ENCODE measurements at places on chromosomes 2 and 18.
A peak's percentile ranks its signal among the peaks of the same experiment; 100 is the strongest.

- DNase-seq: no peak
Measured at GRCh38 chr2:64698668-64699444, 45.1 kb upstream of the SERTAD2 start.

DNA sequence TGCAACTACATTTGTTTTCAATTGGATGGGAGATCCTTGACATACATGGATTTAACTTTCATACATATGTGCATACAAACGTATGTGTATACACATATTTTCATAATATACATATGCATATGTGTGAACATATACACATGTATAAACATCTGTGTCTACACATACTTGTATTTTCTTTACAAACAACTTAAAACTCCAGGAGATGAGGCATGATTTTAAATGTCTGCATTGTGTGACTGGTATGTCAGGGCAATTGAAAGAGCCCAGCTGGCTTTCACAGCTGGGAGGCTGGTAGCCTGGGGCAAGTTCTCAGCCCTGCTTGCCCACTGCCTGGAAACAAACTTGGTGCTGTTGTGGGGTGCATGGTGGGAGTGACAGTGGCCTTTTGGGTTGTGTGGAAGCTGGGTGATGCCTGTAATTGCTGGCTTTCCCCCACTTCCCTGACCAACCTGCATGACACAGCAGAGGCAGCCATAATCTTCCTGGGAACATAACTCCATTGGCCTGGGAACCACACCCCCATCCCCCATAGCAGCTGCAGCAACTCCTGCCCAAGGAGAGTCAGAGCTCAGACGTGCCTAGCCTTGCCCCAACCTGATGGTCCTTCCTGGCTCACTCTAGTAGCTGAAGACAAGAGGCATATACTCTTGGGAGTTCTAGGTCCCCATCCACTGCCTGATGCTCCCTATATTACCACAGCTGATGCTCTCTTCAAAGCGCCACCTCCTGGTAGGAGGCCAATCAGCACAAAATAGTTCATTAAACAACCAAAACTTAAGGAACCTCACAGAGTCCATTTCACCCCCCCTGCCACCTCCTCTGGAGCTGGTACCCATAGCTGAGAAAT, 158.3 kb downstream of the CERS6 start:
- DNase-seq: no peak

GRCh38 chr18:45860492-45860891, 35.0 kb downstream of the SIGLEC15 start:
- DNase-seq: no peak

DNA sequence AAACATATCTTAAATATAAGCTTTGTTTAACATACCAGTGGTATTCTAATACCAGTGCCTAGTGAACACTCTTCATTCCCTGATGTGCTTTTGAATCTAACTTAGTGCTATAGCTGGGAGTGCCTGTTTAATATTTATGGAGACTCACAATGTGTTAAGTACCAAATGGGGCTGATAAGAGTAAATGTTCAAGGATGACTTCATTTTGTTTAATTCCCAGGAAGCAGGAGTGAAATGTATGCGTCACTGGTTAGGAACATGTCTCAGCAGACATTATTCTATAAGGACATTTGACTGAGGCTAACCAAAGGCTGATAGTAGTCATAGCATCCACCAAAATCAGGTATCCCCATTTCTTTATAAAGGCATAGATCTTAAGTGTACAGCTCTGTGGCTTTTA, 31.7 kb upstream of the LINC00305 start:
- no peak for DNase-seq

GRCh38 chr2:163736433-163737189, 803 bp upstream of the FIGN start:
- DNase-seq: no peak

DNA sequence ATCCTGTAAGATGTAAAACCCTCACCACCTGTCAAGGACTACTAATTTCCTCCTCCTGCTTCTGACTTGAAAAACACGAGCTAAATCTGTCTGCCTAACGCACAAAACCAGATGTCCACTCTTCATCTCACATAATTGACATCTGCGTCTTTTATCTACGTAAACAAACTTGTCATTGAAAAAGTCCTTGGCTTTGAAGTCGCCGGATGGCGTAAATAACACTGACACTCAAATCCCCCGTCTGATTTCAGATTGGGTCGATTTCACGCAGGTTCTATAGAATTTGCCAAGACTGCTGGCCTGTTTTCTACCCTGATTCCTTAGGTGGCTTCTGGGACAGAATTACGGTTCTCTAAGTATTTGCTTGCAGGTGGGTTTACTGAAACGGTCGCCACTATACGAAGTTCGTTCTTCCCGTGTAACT, 539 bp upstream of the MOB4 start:
- no peak for DNase-seq

DNA sequence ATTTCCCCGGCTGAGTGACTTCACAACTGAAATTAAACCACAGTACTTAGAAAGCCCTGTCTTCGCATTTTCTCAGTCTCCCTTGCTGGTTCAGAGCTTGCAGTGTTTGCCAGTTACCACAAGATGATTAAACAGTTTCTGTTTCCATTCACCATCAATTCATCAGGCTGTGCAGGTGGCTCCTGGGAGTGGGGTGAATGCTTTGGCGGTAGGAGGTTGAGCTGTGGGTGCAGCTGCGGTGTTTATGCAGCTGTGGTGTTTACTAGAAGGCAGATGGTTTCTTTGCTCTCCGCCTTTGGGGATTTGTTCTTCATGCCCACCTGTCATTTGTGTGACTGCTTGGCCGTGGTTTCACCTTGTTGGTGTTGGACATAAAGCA, 16.1 kb downstream of the ACOXL start:
- peak; percentile 15 for DNase-seq

DNA sequence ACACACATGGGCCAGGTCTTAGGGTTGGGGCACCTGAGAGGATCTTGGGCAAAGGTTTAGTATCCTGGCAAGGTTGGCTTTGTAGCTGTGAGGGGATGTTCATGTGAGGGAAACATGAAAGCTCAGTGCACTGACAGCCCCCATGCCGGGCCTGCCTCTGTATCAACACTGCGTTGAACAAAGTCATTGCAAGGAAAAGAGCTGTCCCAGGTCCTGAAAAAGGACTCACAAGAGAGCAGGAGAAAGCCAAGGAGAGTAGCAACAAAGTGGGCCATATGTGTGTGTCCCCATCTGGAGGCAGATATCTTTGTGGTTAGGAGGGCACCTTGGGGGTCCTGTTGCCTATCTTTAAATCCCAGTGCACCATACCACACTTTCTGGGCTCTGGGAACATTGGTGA, 237.8 kb upstream of the THSD7B start:
- DNase-seq: no peak

- DNase-seq: no peak
Measured at GRCh38 chr2:162433491-162433890, 89.6 kb downstream of the GCA start.

DNA sequence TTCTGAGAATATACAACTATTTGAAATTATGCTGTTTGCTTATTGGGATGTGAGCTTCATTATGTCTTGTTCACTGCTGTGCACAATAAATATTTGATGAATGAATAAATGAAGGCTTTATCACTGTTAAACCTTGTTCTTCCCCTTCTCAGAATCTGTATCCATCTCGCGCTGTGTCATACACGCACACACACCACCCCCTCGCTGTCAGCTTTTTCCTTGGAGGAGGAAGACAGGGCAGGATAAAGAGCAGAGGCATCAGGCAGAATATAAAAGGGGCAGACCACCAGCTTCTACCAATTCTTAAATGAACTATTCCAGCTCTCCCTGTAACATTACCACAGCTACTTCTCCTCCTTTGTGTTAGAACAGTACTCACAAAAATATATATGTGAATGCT, 75.0 kb downstream of the CD226 start:
- DNase-seq: no peak

GRCh38 chr2:217437290-217437870, 565.4 kb downstream of the TNS1 start:
- DNase-seq: no peak

DNA sequence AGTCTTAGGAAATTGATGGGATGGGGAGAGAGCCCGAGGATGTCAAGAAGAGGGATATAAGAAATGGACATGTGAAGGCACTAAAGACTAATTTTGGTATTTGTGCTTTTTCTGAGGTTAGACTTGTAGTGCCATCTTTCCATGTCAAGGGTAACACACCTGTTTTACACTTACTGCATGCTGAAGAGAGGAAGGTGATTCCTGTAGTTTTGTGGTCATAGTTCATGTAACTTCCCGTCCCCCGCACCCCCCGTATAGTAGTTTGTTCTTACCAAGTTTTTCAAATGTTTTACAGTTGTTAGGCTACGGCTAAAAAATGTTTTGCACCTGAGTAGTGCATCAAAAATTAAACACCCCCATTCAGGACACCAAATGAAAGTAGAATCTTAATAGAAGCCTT, 73.8 kb downstream of the CLIP4 start:
- DNase-seq: no peak

DNA sequence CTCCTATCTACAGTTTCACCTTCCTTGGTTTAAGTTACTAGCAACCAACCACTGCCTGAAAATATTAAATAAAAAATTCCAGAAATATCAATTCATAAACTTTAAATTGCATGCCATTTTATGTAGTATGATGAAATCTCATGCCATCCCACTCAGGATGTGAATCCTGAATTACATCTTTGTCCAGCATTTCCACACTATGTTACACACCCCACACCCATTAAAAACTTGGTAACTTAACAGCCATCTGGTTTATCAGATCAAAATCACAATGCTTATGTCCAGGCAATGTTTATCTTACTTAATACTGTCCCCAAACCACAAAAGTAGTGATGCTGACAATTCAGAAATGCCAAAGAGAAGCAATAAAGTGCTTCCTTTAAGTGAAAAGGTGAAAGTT, 21.6 kb downstream of the CUL3 start:
- no peak for DNase-seq

GRCh38 chr2:220450846-220451245, 823.4 kb downstream of the SLC4A3 start:
- no peak for DNase-seq

GRCh38 chr18:60560071-60560470, 187.5 kb upstream of the MC4R start:
- no peak for DNase-seq

DNA sequence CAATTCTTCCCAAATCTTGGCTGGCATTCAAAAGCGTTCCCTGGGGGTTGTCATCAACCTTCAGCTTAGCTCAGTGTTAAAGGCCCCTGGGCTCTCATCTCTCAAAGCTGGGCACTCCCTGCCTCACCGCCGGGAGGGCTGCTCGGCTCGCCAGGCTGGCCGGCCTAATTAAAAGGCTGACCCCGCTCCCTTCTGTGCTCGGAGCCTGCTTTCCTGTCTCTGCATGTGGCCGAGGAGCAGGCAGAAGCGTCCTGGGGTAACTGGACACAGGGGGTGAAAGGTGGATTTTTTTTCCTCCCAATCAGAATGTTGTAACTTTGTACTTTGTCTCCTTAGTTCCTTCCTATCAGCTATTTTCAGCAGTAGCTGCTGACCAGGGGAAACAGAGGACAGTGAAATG, 231.1 kb downstream of the GBX2 start:
- DNase-seq: no peak

DNA sequence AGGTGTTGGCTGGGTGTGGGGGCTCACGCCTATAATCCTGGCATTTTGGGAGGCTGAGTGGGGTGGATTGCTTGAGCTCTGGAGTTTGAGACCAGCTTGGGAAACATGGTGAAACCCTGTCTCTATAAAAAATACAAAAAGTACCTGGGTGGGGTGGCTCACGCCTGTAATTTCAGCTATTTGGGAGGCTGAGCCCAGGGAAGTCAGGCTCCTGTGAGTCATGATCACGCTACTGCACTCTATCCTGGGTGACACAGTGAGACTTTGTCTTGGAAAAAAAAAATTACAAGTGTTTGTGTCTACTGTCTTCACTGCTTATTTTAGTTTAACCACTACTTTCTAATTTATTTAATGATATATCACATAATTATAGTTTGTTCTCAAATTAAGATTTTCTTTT, 62.7 kb upstream of the DOCK10 start:
- no peak for DNase-seq

GRCh38 chr18:9475643-9476591, 604 bp downstream of the RALBP1 start:
- DNase-seq: peak; percentile 28

- DNase-seq: no peak
Measured at GRCh38 chr18:71630696-71631095, 913.4 kb downstream of the CBLN2 start.

DNA sequence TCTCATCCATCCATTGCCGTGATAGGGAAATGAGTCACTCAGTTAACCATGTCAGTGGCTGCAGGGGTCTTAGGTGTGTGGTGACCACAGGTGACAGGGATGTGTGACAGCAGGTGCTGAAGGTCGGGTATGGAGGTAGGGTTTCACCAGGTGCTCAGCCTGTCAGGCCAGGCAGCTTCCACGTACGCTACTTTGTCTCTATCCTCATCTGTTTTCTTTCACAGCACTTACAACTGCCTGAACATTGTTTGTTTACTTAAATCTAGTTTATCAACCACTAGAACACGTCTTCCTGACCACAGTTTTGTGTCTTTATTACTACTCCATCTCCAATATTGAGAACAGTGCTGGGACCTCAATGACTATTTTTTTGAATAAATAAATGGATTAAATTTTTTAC, 11.4 kb upstream of the UXS1 start:
- DNase-seq: no peak

GRCh38 chr2:165120740-165121467, 82.9 kb downstream of the SCN3A start:
- DNase-seq: no peak

- no peak for DNase-seq
Measured at GRCh38 chr2:12417786-12418185, 298.9 kb upstream of the TRIB2 start.

DNA sequence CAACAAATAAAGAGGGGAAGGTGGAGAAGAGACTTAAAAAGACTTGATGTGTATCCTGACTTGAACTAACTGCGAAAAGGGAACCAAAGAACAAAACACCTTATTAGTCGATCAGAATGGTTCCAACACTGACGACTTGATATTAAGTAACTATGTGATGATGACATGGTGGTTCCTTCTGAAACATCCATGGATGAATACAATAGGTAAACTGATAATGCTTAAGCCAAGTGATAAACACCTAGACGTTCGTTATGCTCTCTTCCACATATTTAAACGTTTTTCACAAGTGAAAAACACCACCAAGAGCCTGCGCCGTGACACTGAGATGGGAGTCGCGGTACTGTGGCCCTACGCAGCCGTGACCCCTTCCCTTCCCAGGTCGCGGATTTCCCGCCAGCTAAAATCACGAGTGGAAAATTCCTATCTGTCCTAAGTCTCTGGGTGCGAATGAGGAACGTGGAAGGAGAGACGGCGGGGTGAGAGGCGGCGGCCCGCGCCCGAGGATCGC, 797 bp downstream of the TTC32 start:
- DNase-seq: no peak

DNA sequence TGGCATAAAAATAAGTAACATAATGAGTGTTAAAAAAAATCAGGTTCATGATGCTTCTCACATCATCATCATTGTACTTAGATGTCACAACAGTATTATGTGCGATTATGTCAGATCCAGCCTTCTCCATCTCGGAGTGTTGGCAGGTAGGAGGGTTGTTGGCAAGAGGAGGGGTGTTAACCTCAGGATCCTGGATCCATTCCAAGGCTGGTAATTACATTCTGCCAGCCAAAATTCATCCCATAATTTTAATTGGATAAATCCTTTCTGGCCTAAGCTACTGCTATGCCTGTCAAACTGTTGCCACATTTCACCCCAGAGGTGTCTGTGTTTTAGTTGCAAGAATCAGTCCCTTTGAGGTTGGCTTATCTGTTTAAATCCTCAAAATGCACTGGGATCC, 891 bp upstream of the FTCDNL1 start:
- DNase-seq: no peak

GRCh38 chr2:147485210-147485851, 359.5 kb upstream of the ACVR2A start:
- DNase-seq: no peak
